ENCODE measurements at places on chromosomes 12 and 14. TPM values are rescaled to one million over a fixed set of nuclear protein-coding genes. Genes with fewer than 3 reads are reported as not detected.

The CNTN1 gene
- 2.3 TPM for total RNA-seq

The POTEM gene
- not detected for total RNA-seq

The NRL gene
- total RNA-seq = 1.2 TPM

The GMFB gene
- 55.7 TPM for total RNA-seq

The CEBPE gene
- total RNA-seq = not detected

The SLC38A6 gene
- total RNA-seq = 15.6 TPM

The PLEKHD1 gene
- 0.07 TPM for total RNA-seq

The EFCAB11 gene
- 11.4 TPM for total RNA-seq

The KRT82 gene
- not detected for total RNA-seq

The MORN3 gene
- not detected for total RNA-seq

The CLEC4A gene
- total RNA-seq = not detected

The SAMD4A gene
- 20.9 TPM for total RNA-seq

The INSM2 gene
- total RNA-seq = not detected

The SLC7A8 gene
- 3.3 TPM for total RNA-seq

The CARMIL3 gene
- total RNA-seq = 0.07 TPM

The TSPAN19 gene
- not detected for total RNA-seq

The CCND2 gene
- 6.4 TPM for total RNA-seq

The PLD4 gene
- total RNA-seq = not detected

The BMAL2 gene
- 39.9 TPM for total RNA-seq

The PDE3A gene
- total RNA-seq = 1.6 TPM

The NAV3 gene
- total RNA-seq = 27.9 TPM

The CD4 gene
- 0.07 TPM for total RNA-seq

The GPR65 gene
- total RNA-seq = not detected

The PLBD1 gene
- total RNA-seq = 14.2 TPM

The KRT6C gene
- not detected for total RNA-seq

The OR4M1 gene
- total RNA-seq = not detected

The RND1 gene
- 8.9 TPM for total RNA-seq

The EPYC gene
- total RNA-seq = not detected

The FERMT2 gene
- total RNA-seq = 60.1 TPM

The DHRS2 gene
- 0.69 TPM for total RNA-seq

The ITGA5 gene
- 84.4 TPM for total RNA-seq

The KCNH3 gene
- 0.12 TPM for total RNA-seq

The PRKD1 gene
- total RNA-seq = 4.5 TPM

The PCED1B gene
- total RNA-seq = 9.0 TPM

The CGRRF1 gene
- 15.1 TPM for total RNA-seq

The OAS3 gene
- 23.3 TPM for total RNA-seq

The SIX6 gene
- not detected for total RNA-seq

The DBX2 gene
- total RNA-seq = not detected

The HHIPL1 gene
- total RNA-seq = 4.9 TPM

The CEP170B gene
- 28.9 TPM for total RNA-seq

The ZC2HC1C gene
- total RNA-seq = 1.9 TPM

The FAR2 gene
- 13.5 TPM for total RNA-seq

The DPPA3 gene
- total RNA-seq = not detected

The PRPH gene
- total RNA-seq = not detected

The ADAM20 gene
- not detected for total RNA-seq

The IFT81 gene
- total RNA-seq = 10.7 TPM

The RERGL gene
- total RNA-seq = not detected

The RFLNA gene
- 0.69 TPM for total RNA-seq

The KRT74 gene
- total RNA-seq = not detected

The MGP gene
- 9.3 TPM for total RNA-seq

The DIO3 gene
- total RNA-seq = not detected

The STXBP6 gene
- 0.63 TPM for total RNA-seq
